ENCODE measurements at places on chromosomes 3 and 15. TPM values are rescaled to one million over a fixed set of nuclear protein-coding genes. Genes with fewer than 3 reads are reported as not detected.

- DNase-seq = no peak
Measured at GRCh38 chr3:21055015-21055414, 696.0 kb downstream of the ZNF385D start.

DNA sequence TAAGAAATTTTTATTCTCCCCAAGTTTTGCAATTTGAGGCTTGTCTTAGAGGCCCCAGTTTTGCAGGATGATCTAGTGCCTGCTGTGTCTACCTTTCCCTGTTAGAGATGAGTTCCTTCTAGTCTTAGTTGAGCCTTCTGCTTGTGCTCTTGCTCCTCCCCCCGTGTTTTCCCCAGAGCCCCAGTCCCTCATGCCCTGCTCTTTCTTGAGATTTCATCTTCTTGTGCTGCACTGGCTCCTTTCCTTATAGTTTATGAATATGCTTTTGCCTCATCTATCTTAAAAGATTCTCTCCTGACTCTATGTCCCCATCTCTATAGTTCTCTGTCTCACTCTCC lies 4.7 kb downstream of the GAP43 start:
- no peak for DNase-seq

DNA sequence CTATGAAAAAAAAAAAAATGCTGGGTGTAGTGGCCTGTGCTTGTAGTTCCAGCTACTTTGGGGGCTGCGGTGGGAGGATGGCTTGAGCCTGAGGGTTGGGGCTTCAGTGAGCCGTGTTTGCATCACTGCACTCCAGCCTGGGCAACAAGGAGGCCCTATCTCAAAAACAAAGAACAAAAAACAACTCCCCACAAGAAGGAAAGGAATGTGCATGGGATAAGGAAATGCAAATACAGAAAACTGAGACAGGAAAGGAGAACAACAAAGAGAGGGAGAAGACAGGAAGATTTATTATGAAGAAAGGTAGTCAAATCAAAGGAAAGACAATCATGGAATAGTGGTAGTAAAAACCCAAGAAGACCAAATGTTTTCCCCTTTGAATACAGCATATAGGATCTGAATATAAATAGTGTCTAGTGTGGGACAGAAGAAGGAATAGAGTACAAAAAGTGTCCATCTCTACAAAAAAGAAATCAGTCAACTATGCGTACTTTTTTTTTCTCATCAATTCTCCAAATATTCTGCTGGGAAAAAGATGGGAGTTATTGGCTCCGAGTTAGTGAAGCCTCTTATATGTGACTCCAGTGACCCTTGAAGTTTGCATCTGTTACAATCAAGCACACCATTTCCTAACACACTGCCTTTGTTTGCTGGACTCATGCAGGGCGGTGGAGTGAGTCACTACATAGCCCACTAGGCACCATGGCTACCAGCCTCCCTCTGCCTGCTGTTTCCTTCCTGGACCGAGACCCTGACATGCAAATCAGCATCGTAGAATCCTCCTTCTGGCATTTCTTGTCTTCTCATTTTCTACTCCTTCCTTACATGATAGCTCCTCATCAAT lies 101.2 kb upstream of the PTX3 start:
- peak; percentile 37 for DNase-seq

The ISG20 gene
- 13.3 TPM for total RNA-seq

The RETNLB gene
- total RNA-seq = not detected
